ENCODE measurements at places on chromosomes 7 and 10.

- no peak for DNase-seq
These were observed 19.8 kb upstream of the SLC29A3 start for GRCh38 chr10:71299071-71299785.

GRCh38 chr10:131802996-131803395 is 97.8 kb upstream of the PPP2R2D start:
- DNase-seq: no peak

DNA sequence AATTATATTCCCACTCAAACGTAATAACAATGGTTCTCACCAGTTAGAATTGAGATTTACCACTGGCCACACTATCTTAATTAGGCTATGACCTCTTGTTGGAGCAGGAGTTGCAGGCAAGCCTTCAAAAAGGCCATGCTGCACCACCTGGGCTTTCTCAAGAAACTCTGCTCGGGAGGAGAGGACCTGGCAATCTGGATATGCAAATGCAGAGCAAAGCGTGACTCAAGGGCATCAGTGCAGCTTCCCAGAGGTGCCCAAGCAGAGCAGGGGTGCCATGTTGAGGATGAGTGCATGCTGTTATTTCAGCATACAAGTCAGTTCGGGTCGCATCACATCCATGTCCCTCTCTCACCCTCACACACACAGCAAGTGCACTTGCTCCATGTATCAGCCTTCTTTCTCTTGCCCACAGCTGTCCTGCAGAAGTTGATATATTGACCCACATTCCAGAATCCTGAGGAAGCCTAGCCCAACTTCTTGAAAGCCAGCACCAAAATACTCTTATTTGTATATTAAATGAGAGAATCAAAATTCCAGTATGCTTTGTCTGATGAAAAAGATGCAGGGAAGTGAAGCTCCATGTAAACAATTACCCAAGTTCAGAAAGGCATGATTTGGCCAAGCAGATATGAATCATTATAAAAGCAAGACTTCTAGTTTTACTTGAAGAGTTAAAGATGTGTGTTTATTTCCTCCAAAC is 55.7 kb upstream of the IL6 start:
- DNase-seq: no peak

- DNase-seq: no peak
These were observed 28.1 kb downstream of the PLAC9 start for GRCh38 chr10:80160361-80161320.

GRCh38 chr7:83704564-83704963 is 55.6 kb upstream of the SEMA3E start:
- no peak for DNase-seq

GRCh38 chr7:41256186-41256945 is 446.5 kb downstream of the INHBA start:
- no peak for DNase-seq

GRCh38 chr7:95113590-95113989 is 206.2 kb downstream of the PPP1R9A start:
- DNase-seq: no peak

- no peak for DNase-seq
These were observed 46.5 kb downstream of the DLD start for GRCh38 chr7:107937531-107937930.

DNA sequence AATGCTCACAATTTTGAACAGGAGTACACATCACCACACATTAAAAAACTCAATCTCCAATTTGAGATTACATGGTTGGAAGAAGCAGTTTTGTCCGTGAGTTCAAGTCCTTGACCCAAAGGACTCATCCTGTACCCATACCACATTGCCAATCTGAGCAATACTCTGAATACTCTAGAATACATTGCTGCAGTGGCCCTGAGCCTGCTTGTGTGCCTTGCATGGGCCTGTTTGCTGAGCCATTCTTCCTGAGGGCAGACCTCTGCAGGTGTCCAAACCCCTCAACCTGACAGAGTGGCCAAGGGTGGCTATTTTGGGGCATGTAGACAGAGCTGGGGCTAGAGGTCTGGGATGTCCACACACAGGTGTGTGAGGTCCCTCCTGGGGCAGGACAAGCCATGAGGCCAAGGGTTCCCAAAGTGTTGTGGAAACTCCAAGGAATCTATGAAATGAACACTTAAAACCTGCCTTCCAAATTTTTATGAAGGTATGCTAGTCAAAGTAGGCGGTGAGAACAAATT is 15.5 kb downstream of the AGMO start:
- DNase-seq: no peak

- DNase-seq: no peak
These were observed 755 bp downstream of the FRMPD2 start for GRCh38 chr10:48273741-48274140.

- no peak for DNase-seq
These were observed 218.3 kb upstream of the AKR1E2 start for GRCh38 chr10:4607681-4608080.

All from stimulated activated CD4-positive, alpha-beta T cell treated with anti-CD3 and anti-CD28 coated beads, Interleukin-1b, Interleukin-23, amount 100 ng/mL, for 48 hours (primary cell).